Amniotic stem cell (primary cell): ENCODE measurements at places on chromosomes 1 and 21.

DNA sequence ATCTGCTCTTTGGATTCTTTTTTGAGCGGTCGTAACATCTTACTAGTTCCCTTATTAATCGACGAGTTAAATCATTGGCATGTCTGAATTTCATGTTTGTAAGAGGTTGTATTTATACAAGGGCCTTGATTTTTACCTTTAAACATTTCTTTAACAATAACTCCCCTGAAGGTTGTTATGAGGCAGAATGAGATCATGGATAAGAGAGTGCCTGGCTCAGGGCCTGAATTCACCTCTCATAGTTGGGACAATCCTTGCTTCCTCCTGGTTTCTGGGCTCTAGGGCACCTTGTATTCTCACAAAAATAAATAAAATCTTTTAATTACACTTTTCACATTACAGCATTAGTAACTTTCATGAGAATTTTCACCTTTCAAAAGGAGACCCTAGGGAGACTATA is 55.4 kb downstream of the MDM4 start:
- no peak for DNase-seq

- DNase-seq: no peak
These were observed 7.8 kb downstream of the PBXIP1 start for GRCh38 chr1:154948079-154948478.

- DNase-seq: no peak
These were observed 97.9 kb upstream of the ETV3 start for GRCh38 chr1:157236072-157236471.

- no peak for DNase-seq
These were observed 34.0 kb downstream of the CACNA1E start for GRCh38 chr1:181517181-181517875.

DNA sequence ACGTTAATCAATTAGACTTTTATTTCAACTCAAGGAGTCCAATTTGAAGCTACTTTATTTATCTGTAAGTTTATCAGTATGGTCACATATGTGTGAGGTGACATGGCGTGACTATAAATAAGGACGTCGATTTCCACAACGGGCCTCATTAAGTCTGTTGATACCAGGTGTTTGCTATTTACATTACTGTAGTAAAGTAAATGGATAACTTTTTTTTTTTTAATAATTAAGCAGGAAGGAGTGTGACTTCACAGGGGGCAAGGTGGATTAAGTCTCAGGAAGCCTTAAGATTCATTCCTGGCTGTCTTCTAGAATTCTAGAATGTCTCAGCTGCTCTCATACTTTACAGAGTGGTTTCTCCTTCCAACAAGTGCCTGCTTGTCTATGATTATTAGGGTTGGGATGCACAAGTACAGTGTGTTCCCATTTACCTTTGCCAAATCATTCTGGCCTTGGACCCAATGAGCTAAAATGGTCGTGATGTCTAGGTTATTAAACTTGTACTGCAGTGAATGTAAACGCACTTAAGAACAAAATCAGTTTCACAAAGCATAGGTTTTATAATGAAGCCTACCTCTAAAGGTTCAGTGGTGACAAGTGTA is 15.5 kb downstream of the MAP3K7CL start:
- no peak for DNase-seq
